ENCODE measurements at places on chromosomes 1 and 21.

DNA sequence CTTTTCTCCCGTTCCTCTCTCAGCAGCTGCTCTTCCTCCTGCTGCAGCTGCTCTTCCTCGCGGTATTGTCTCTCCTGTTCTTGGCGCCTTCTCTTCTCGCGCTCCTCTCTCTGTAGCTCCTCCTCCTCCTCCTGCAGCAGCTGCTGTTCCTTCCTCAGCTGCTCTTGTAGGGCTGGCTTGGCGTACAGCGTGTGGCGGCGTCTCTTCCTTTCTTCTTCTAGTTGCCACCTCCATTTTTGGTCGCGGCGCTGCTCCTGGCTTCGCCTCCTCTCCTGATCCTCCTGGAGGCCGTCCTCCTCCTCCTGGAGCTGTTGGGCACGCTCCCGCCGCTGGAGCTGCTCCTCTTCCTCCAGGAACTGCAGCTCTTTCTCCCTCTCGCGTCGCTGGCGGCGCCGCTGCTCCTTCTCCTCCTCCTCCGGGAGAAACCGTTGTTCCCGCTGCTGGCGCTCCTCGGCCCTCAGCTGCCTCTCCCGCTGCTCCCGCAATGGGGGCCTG, 4.8 kb downstream of the TCHH start:
- no peak for DNase-seq

GRCh38 chr1:232954594-232955365, 4.4 kb downstream of the NTPCR start:
- no peak for DNase-seq

DNA sequence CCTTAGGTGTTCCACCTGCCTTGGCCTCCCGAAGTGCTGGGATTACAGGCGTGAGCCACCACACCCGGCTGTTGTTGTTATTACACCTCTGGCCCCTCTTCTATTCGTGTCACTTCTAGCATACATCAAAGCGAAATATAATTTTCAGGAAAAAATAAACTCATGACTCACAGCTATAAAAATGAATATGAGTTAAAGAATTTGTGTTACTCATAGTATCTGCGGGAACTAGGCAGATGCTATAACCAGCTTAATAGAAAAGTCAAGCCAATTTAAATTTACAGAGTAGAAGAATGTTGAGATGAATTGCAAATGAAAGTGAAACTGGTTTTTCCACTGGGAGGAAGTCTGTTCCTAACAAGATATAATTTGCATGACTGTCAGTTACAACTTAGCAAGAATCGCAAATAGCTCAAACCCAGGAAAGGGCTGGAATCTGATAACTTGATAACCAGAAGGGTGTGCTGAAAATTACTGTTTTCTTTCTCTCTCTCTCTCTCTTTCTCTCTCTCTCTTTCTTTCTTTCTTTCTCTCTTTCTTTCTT, 11.2 kb downstream of the OR2W3 start:
- DNase-seq = no peak

DNA sequence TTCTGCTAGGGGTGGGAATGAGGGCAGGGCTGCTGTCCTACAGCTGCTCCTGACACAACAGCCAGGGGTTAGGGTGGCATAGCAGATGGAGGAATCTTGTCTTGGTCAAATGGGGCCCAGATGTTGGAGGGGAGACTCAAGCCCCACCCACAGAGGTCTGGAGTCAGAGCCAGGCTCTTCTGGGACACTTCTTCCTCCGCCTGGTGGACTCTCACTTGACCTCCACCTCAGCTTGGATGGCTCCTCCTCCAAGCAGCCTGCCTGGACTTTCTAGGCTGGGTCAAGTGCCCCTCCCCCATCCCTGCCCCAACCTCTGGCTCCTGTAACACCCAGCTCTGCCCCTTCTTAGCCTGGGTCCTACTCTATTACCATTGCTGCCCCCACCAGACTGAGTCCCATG, 35.5 kb downstream of the EPHA2 start:
- no peak for DNase-seq

- no peak for DNase-seq
Measured at GRCh38 chr1:58922302-58923089, 138.6 kb upstream of the JUN start.

DNA sequence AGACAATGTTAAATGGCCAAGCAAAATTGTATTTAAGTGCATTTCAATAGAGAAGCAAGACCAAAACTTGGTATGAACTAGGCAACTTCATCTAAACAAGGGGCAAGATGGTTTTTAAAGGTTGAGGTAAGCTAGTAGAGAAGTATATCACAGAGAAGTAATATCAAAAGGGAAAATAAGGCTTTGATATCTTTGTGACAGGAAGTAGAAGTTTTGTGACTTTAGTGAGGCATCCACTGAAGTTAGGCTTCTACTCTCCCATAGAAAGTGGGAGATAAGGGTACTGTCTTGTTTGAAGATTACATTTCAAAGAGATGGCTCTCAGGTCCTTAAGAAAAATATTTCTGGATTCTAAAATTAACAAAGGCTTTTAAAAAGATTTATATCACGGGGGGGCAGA, 8.9 kb downstream of the OR10T2 start:
- no peak for DNase-seq

GRCh38 chr1:151967091-151967490, 26.6 kb downstream of the S100A10 start:
- no peak for DNase-seq
